ENCODE measurements at places on chromosomes 6 and 20.
A peak's percentile ranks its signal among the peaks of the same experiment; 100 is the strongest.

DNA sequence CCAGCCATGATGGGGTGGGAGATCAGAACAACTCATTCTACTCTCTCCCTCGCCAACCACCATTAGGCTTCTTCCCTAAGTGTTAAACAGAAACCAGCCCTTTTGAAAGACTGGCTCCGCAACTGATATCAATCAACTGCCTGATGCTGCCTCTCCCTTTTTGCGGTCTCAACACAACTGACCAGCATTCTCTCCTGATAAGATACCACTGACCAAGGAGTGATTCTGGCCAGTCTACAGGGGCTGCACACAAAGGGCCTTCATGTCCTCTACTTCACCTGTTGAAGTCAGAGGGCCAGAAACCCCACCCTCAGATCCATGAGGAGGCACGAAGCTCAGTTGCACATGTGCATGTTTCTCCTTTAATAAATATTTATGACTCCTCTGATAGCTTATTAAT lies 145.1 kb downstream of the CD24 start:
- no peak for DNase-seq

- DNase-seq: no peak
Measured at GRCh38 chr6:70616728-70617260, 50.1 kb downstream of the SDHAF4 start.

DNA sequence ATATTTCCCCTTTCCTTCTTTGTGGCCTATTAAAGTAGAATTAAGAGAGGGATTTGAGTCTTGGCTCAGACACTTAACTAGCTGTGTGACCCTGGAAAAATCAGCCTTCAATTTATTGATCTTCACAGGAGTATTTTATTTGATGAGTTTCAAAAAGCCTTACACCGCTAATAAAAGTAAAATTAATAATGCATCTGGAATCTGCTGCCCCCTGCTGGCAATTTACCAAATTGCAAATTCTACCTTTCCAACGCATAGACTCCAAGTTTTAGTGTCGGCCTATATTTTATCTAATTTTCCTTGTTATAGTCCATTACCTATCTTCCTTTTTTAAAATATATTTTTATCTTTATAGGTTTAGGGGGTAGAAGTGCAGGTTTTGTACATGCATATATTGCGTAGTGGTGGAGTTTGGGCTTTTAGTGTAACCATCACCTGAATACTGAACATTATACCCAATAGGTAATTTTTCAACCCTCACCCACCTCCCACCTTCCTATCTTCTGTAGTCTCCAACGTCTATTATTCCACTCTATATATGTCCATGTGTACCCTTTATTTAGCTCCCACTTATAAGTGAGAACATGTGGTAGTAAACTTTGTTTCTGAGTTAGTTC lies 46.3 kb downstream of the GOPC start:
- peak; percentile 65 for DNase-seq

DNA sequence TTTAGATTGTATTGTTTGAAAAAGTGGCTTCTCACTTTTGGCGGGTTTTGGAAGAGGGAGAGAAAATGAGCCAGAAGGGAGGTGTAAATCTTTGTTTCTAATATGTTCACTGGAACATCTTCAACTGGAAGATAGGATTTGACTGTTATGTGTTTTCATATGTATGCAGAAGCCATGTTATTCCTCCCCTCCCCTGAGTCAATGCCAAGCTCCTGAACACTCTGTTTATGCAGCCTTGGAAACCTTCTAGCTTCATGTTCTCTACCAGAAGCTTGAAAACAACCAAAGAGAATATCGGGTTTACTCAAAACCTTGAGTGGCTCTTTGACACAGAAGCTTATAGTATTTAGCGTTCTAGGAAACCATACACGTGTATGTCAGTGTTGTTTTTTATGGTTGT lies 279.1 kb downstream of the PRL start:
- DNase-seq: no peak

DNA sequence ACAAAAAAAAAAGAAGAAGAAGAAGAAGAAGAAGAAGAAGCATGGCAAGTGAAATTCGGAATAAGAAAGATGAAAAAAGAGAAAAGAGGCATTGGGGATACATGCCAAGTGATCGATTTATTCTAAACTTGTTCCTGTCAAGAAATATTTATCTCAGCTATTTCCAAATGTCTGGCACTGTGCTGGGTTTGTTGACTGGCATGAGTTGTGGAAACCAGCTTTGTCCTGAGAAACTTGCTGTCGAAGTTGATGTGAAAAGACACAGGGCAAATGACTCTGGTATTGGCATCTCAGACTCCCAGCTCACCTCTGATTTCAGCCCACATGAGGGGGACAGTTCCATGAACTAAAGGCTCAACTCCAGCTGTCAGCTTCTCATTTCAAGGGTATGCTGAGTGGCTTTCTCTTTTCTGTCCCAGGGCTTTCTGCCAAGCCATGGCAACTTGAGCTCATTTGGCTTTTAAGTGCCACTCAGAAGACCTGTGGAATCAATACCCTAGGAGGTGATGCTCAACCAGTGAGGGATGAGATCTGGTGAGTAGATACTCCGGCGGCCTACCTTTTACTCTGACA lies 253.3 kb upstream of the JAG1 start:
- DNase-seq: no peak

- DNase-seq: no peak
Measured at GRCh38 chr6:52539607-52540006, 37.3 kb downstream of the TRAM2 start.

DNA sequence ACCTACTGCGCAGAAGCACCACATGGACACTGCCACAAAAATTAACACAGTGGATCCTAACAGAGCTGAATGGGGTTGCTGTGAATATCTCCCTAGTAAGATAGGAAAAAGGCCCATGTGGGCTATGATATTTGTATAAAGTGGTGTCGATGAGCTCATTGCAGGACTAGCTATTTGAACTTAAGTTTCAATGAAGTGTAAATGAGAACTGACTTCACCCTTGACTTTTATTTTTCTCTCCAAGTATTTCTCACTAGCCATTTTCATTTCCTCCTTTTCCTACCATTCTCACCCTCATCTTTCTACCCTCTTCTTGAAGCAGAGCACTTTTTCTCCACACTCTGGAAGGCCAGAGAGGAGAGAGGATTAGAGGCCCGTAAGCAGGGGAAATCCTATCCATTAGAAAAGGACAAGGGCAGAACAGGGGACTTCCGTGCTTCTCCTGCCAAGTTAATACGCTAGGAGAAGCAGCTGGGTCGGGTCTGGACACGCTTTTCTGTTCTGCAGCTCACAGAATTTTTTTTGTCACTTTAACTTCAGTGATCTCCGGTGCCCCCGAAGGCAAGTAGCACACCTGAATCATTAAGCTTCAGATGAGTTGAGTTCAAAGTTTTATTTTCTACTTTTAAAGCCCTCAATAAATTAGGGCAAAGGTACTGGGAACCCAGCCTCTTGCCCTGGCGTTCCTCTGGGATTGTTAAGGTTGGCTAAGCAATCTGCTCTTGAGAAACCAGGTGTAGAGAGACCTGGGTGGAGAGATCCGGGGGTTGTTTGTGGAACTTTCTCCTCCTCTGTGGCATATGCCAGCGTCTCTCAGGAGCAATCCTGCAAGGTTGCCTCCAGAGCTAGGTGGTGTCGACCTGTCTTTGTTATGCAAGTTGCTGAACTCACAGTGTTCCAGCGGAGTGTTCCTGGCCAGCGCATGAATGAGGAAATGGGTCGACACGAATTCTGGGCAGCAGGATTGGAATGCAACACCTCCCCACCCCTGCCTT lies 56.2 kb upstream of the ARID1B start:
- DNase-seq: no peak

DNA sequence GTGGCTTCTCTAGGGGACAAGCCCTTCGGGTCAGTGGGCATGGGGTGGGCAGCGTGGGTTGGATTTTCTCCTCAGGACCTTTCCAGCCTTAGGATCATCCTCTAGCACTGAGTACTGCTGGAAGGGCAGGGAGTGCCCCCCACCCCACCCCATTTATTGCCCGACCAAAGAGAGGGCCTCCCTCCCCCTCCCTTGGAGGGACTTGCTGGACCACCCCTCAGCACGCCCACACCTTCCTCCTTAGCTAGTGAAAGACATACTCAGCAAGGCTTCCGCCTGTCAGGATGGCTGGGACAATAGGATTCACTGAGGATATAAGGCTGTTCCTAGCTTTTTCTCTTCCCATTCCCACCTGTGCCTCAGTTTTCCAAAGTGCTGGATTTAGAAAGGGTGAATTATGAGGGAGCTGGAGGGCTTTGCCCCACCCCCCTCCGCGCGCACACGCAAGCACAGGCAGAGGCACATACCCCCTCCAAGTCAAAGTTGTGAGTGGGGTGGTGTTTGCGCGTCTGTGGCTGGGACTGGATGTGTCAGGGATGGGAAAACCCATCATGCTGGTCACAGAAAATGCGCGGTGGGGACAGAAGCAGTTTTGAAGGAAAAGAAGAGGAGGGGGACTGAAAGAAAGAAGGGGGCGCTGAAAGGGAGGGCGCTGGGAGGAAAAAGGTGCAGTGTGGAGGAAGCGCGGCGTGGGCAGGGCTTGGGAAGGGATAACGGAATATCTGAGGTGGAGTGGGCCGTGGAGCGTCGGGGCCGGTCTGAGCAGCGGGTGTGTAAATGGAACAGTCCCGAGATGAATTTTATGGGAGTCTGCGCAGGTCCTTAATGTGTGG lies 693 bp upstream of the SLC29A1 start:
- no peak for DNase-seq

DNA sequence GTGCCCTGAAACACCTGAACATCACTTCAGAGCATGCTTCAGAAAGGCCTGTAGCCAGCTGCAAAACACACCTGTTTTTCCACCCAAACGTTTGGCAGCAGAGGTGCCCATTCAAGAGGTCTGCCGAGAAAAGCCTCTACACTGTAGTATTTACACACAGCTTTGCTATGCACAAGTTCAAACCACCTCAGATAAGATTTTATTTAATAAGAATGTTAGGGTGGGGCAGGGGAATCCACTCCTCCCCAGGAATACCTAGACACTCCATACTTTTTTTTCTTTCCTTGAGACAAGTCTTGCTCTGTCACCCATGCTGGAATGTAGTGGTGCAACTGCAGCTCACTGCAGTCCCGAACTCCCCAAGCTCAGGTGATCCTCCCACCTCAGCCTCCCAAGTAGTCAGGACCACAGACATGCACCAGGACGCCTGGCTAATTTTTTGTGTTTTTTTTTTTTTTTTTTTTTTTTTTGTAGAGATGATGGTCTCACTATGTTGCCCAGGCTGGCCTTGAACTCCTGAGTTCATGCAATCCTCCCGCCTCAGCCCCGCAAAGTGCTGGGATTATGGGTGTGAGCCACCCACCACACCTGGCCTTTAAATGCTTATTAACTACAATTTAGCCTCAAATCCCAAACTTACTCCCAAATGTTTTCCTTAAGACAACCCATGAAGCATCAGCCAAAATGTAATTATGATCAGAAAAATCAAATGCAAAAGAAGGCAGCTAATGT lies 9.7 kb downstream of the MRPL14 start:
- DNase-seq: no peak

DNA sequence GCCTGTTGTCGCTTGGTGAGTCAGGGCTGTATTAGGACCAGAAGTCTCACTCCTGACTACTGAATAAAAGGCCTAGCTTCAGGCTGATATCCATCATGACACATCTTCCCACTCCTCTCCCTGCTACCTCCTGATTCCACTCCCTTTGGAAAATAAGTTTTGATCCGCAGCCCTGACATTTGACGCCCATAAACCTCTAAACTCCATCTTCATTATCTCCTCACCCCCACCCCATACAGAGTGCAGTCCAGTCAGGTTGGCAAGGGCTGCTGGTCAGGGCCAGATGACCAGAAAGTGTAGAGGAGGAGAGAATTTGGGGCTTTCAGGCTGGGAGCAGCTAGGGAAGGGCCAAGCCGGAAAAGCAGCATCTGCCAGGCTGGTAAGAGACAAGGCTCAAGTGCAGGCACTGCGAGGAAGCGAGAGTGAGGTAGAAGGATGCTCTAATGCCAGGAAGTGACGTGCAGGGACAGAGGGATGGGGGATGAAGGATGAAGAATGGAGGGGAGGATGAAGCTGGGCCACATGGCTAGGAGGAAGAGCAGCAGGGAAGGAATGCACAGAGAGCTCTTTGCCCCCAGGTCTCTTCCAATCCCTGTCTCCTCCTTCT lies 1.2 kb downstream of the GGT7 start:
- DNase-seq: no peak

- DNase-seq: no peak
Measured at GRCh38 chr20:14622796-14623195, 285.4 kb upstream of the FLRT3 start.

DNA sequence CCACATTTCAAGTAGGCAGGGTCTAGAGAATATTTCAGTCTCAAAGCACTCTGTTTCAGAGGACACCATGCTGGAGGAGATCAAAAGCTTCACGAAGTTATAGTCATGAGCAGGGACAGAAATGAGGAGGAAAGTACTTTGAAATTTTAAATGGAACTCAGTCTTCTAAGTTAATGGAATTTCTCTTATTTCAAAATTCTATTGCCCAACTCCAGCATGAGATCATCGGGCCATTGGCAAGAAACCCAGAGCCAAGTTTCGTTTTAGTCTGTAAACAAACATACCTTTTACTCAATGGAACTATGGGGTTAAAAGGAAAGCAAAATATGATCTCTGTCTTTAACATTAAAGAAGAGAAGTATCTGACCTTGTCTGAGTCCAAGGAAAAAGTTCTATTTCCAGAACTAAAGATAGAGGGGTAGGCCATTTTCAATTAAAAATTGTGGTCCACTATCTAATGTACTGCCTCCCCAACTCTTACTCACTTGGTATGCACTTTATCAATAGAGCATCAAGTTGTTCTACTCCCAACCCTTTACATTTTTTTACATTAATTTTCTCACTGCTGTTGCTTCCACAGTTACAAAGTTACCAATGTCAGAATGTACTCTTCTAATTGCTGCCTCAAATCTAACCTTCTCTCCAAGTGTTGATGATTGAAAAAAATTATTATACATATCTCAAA lies 235.3 kb upstream of the NRSN1 start:
- DNase-seq: no peak

- DNase-seq: no peak
Measured at GRCh38 chr6:28750926-28751458, 172.8 kb downstream of the TRIM27 start.

Measured in stimulated activated CD4-positive, alpha-beta T cell treated with anti-CD3 and anti-CD28 coated beads, Interleukin-2, amount 100 ng/mL, for 48 hours (primary cell).